ENCODE measurements at places on chromosomes 3 and 15.

- no peak for DNase-seq
Observed at GRCh38 chr3:180026997-180027396, 9.7 kb downstream of the PEX5L start.

GRCh38 chr15:70243686-70244540 lies 146.2 kb upstream of the TLE3 start:
- DNase-seq, result no peak

- DNase-seq, result no peak
Observed at GRCh38 chr3:119360736-119361462, 66.7 kb downstream of the ARHGAP31 start.

- DNase-seq, result peak; percentile 30
Observed at GRCh38 chr3:129162729-129163579, 2.1 kb upstream of the ISY1 start.

DNA sequence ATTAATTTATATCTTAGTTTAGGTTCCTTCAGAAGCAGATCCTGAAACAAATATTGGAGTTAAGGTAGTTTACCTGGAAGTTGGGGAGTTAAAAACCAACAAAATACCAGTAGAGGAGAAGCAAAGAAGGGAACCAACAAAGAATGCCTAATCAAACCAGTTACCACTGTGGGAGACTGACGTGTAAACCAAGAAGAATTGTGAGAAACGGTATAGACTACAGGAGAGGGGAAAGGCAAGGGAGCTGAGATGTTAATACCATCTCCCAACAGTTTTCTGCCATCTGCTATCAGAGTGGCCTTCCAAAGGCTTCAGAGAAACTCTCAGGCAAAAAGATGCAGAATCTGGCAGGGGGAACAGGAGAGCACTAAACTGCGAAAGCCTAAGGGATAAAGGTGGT lies 53.5 kb downstream of the BFSP2 start:
- no peak for DNase-seq

GRCh38 chr15:83178869-83179325 lies 28.7 kb downstream of the HDGFL3 start:
- DNase-seq, result no peak

Measured in endothelial cell of umbilical vein (primary cell).